Activated CD8-positive, alpha-beta memory T cell treated with anti-CD3 and anti-CD28 coated beads, Interleukin-2, amount 10 ng/mL, durations not matched to agents 7 days and 5 days (primary cell): ENCODE measurements at places on chromosomes 2 and 18. TPM values are rescaled to one million over a fixed set of nuclear protein-coding genes. Genes with fewer than 3 reads are reported as not detected.

- no peak for DNase-seq
These were observed 63.3 kb upstream of the ASAP2 start for GRCh38 chr2:9143264-9143815.

- no peak for DNase-seq
These were observed 22.2 kb upstream of the YWHAQ start for GRCh38 chr2:9652898-9653479.

DNA sequence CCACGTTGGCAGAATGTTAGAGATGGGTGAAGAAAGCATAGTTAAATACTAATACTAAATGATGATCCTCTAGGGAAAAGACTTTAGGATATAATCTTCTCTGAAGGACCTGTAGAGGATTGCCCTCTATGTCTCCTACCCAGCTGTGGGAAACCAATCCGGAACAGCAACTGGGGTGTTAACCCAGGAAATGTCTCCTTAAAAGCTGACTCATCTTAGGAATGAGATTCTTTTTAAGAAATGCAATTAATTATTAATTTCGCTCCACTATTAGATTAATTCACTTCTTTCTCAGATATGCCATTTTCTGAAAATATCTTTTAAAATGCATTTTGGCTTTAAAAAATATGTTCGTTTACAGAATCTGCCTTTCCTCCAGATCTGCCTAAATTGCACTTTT, 7.4 kb downstream of the SCN3A start:
- no peak for DNase-seq

DNA sequence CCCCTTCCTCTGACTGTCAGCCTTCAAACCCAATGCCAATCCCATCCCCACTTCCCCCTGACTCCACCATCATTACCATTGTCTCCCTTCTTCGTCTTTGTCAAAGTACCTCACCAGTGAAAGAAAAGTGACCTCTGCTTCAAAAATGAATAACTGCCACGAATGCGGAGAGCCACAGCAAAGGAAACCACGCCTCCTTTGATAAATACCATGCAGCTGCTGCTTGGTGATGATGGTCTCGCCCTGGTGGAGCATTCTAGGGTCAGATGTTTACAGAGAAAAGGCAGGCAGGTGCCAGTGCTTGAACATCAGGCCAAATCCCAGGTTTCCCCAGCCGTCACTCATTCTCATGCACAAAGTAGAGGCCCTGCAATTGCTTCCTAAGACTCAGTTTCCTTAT, 162.2 kb downstream of the BCL11A start:
- no peak for DNase-seq

DNA sequence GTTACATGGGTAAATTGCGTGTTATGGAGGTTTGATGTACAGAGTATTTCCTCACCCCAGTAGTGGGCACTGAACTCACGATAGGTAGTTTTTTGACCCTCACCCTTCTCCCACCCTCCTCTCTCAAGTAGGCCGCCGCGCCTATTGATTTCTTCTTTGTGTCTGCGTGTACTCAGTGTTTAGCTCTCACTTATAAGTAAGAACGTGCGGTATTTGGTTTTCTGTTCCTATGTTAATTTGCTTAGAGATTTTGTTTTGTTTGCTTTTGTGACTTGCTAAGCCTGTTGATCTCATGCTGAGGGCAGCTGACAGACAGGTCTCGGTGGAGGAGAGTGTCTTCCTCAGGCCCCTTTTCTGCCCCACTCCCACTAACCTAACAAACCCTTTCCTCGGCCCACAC, 36.2 kb downstream of the ACOXL start:
- no peak for DNase-seq

GRCh38 chr2:74089816-74090745, 57.6 kb downstream of the BOLA3 start:
- DNase-seq: peak; percentile 26

- DNase-seq: no peak
These were observed 3.0 kb downstream of the ZNF516 start for GRCh38 chr18:76491776-76492668.

Gene APOB
- not detected for total RNA-seq

Gene ELOA2
- not detected for total RNA-seq

Gene EGR4
- total RNA-seq: 0.09 TPM
